ENCODE measurements at places on chromosomes 16 and 17.
A peak's percentile ranks its signal among the peaks of the same experiment; 100 is the strongest.

DNA sequence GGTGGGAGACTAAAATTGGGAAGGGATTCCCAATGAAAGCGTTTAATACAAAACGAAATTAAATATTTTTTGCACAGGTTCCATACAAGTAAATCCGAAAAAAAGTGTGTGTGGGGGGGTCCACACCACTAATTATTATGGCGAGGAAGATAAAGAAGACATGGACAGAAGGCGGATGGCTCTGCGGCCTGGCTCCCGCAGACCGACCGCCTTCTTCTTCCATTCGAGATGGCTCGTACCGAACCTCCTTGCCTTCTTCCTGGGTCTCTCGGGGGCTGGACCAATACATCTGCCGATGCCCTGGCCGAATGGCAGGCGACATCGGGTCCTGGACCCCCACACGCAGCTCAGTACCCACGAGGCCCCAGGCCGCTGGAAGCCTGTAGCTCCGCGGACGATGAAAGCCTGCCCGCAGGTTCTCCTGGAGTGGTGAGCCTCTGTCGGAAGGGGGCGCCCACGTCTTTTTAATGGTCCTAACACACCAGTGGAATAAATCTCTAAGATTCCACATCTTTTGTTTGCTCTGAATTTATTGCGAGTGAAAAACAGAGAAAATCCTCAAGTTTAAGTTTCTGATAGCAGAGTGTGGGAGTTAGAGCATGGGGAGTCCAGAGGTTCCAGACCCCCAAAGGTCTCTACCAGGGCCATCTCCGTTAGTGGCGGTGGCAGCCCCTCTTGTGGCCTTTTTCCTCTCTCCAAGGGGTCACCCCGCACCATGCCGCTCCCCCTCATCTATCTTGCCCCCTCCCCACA is 1.4 kb downstream of the PRAC2 start:
- peak; percentile 19 for DNase-seq

DNA sequence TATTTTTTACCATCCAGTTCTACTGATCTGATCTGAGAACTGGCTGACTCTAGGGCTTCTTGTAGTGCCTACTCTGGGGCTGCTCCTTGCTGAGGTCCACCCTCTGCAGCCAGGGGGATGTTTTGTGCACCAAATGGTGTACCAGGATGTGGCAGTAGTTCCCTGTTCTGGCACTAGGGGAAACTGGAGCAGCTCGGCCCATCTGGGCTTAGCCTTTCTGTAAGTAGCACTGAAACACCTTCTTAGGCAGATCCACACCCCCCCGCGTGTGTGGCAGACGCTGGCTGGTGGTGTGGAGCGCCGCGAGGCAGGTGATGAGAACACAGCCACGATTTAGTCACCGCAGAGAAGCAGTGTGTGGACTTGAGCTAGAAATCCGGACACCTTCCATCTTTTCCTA is 17.0 kb downstream of the DUSP14 start:
- no peak for DNase-seq

- no peak for DNase-seq
These were observed 13.6 kb upstream of the TMIGD1 start for GRCh38 chr17:30347488-30347887.

- DNase-seq = no peak
These were observed 1944.9 kb downstream of the TP53TG3F start for GRCh38 chr16:35404273-35404672.

DNA sequence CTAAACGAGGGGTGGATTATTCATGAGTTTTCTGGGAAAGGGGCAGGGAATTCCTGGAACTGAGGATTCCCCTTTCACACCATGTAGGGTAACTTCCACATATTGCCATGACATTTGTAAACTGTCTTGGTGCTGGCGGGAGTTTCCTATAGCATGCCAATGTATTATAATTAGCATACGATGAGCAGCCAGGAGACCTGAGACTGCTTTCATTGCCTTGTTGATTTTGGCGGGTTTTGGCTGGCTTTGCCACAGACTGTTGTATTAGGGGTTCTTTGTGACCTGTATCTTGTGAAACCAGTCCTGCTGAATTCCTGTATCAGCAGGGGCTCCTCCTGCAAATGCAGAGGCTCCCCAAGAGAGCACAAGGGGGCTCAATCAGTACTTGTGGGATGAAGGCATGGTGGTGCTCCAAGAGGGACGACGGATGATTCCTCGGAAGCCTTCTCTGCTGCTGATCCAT is 104.4 kb upstream of the CACNG5 start:
- DNase-seq = no peak

DNA sequence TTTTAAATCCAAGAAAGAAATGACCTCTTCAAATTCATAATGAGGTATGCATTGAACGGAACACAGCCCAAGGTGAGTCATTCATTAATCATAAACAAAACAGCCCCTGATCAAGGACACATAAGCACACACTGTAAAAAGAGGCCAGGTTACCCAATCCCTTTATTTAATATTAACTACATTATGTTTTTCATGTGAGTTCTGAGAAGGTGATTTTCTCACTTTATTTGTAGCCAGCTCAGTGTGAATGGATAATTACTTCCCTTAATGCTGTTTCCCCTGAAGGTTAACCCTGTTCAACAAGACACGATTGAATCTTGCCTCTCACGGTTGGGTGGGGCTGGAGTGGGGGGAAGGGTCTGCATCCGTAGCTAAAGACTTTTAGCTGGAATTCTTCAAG is 257.3 kb upstream of the SALL1 start:
- DNase-seq = no peak
